ENCODE measurements at places on chromosomes 2 and 18.

- DNase-seq = no peak
These were observed 9.0 kb upstream of the IMPACT start for GRCh38 chr18:24417480-24417879.

GRCh38 chr2:6975988-6976387 lies 58.8 kb downstream of the RNF144A start:
- no peak for DNase-seq

GRCh38 chr2:63055226-63056106 lies 4.8 kb downstream of the OTX1 start:
- DNase-seq = no peak

DNA sequence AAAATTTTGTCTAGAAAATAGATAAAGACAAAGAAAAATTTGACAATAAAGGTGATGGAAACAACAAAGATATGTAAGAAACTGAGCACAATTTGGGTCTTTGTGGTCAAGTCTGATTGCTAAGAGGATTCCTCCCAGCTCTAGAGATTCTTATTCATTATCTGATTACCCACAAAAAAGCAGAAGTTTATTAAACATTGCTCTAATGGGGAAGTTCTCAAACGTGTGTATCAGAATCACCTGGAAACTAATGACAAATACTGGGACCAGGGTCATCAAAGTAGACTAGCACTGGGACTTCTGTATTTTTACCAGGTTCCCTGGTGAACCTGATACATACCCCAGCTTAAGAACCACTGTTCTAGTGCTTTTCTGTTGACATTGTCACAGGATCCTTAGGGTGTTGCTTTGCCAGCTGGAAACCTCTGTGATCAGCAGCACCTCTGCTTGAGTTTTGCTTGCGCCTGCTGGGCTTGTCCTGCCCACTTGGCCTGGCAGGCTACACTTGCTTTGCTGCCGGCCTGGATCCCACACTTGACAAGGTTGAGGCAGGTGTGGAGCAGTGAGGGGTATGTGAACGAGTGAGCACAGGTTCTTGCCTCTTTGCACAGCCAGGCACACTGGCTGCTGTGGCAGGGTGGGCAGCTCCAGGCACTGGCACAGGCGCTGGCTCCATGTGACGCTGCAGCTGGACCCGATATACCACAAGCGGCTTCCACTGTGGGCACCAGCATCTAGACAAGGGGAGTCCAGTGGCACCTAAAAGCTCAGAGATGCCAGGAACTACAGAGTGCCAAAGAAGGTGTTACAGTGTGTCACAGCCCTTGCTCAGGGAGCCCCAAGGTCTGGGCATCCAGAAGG lies 6.2 kb upstream of the GORASP2 start:
- DNase-seq = no peak

- DNase-seq = no peak
These were observed 82.3 kb downstream of the INPP5D start for GRCh38 chr2:233142355-233142897.

DNA sequence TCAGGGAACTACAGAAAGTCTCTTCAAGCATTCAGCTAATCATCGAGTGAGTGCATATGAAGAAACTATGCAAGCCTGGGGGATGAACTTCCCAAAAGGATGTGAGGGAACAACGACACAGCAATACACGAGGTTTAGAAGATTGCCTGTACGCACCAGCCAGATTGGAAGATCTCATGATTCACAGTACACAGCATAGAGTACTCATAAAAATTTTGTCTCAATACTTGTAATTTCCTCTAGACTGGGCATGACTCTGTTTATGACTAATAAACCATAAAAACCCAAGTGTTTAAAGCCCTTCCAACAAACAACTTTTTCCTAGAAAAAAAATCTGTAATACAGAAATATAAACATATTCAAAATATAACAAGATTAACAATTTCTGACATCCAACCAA lies 279.7 kb downstream of the KCNJ3 start:
- DNase-seq = no peak
